ENCODE measurements at places on chromosomes 16 and 17.

DNA sequence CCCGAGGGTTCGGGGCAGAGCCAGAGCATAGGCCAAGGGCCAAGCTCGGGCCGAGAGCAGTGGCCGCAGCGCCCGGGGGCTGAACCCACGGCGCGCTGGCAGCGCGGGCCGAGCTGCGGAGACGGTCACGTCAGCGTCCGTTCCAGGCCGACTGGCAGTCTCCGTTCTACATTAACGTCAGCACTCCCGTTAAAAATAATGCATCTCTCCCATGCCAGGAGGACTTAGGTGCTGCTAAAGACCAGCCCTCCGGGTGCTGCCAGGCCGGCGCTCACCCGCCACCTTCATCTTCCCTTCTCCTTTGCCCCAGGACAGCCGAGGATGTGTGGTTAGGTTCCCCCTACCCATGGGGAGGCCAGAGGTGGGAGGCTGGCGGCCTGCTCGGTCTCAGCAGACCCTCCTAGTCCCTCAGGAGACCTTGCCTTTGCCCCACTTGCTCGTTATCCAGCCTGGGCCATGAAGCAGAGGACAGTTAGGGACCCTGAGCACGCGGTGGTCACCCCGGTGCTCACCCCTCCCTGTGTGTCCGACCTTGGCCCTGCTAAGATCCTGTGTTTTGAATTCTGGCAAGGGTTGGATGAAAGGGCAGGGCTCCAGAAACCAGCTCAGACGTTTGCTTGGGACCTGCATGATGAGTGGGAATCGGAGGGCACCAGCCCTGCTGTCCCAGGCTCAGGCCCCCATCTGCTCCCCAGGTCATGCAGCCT is 572 bp downstream of the MPG start:
- H3K4me1 ChIP-seq: peaks cover 51% of the 10 kb centered on the region
- no peaks in the 10 kb centered on the region for H3K36me3 ChIP-seq
- H3K27me3 ChIP-seq: no peaks in the 10 kb centered on the region
- peak overlapping the region; percentile 88 for H3K4me3 ChIP-seq

- peak; percentile 40 for DNase-seq
- no peaks in the 10 kb centered on the region for H3K36me3 ChIP-seq
- peaks cover 9% of the 10 kb centered on the region for H3K27me3 ChIP-seq
Observed at GRCh38 chr16:57503366-57503765, 17.1 kb upstream of the DOK4 start.

DNA sequence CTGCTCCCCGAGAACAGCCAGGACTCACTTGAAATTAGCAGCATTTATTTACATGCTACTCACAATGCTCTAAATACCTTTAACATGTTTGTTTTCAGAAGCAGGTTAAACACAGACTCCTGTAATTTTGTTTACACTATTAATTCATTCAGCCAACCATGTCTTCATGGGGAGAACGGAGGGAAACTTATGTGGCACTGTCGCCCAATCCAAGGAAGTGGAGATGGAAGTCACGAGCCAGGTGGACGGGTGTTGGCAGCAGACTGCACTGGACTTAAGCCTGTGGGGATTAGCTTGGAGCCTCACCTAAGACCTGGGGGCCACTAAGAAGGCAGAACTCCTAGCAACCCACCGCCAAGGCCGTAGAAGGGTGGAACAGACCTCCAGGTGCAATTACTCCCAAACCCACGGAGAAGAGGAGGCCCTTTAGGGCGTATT is 8.8 kb upstream of the GFAP start:
- peaks cover 21% of the 10 kb centered on the region for H3K36me3 ChIP-seq
- no peak overlapping the region for H3K4me3 ChIP-seq
- peaks cover 12% of the 10 kb centered on the region for H3K27me3 ChIP-seq
- H3K4me1 ChIP-seq: peaks cover 30% of the 10 kb centered on the region
- DNase-seq: no peak
- peak overlapping the region; percentile 14 for H3K27ac ChIP-seq

GRCh38 chr16:67431775-67432505 is 1.0 kb downstream of the HSD11B2 start:
- H3K27ac ChIP-seq: peak overlapping the region; percentile 96
- peaks cover 51% of the 10 kb centered on the region for H3K27me3 ChIP-seq
- peaks cover 8% of the 10 kb centered on the region for H3K36me3 ChIP-seq
- peak; percentile 59 for DNase-seq
- peak overlapping the region; percentile 83 for H3K4me3 ChIP-seq
- H3K4me1 ChIP-seq: peaks cover 67% of the 10 kb centered on the region

- no peak overlapping the region for H3K4me3 ChIP-seq
- peaks cover 36% of the 10 kb centered on the region for H3K27me3 ChIP-seq
- H3K36me3 ChIP-seq: no peaks in the 10 kb centered on the region
- DNase-seq: no peak
- no peak overlapping the region for H3K27ac ChIP-seq
- peaks cover 26% of the 10 kb centered on the region for H3K4me1 ChIP-seq
Observed at GRCh38 chr17:77687921-77688320, 270.6 kb upstream of the TNRC6C start.

DNA sequence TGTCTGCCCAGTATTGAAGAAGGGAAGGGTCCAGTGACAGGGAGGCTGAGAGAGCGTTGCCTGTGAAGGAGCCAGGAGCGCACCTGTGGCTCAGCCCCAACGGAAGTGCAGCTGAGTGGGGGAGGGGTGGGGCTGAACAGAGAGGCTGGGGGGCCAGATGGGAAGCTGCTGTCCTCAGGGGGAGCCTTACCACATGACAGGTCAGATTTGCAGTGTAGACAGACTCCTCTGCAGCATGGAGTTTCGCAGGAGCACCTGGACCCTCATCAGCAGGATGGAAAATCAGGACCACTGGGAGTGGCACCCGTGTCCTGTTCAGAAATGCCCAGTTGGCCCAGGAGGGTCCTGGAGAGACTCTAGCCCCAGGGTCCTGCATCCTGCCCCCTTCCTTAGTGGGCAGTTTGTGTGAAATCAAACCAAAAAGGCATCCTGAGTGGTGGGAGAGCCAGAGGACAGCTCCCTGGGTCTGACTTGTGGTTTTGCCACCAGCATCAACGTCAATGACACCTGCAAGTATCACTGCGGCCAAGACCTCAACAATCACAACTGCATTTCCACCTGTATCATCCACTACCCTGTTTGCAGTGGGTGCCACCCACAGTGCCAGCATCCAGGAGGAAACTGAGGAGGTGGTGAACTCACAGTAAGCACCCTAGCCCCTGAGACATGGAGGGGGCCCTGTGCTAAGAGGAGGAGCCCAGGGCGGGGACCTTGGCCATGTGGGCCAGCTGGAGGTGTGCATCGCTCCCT is 7.8 kb downstream of the CD300A start:
- H3K4me3 ChIP-seq: no peak overlapping the region
- peaks cover 60% of the 10 kb centered on the region for H3K27me3 ChIP-seq

GRCh38 chr16:11576427-11577289 is 10.1 kb downstream of the LITAF start:
- DNase-seq: no peak
- no peak overlapping the region for H3K27ac ChIP-seq

DNA sequence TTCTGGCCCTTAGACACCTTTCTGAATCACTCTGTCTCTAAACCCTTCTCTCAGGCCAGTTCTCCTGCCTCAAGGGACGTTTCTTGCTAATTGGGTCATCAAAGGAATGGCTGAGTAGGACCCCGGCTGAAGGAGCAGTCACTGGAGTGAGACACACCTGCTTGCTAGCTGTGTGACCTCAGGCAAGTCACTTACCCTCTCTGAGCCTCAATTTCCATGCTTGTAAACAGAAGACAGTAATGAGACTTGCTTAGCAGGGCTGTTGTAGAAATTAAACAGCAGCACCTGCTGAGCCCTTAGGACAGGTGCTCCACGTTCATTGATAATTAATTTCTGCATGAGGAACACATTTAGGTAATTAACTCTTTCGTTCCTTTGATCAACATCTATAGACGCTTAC is 6.8 kb downstream of the CIBAR2 start:
- DNase-seq: no peak

Measured in nephron progenitor cell (in vitro differentiated cells).